ENCODE measurements at places on chromosomes 4 and X. TPM values are rescaled to one million over a fixed set of nuclear protein-coding genes. Genes with fewer than 3 reads are reported as not detected.

DNA sequence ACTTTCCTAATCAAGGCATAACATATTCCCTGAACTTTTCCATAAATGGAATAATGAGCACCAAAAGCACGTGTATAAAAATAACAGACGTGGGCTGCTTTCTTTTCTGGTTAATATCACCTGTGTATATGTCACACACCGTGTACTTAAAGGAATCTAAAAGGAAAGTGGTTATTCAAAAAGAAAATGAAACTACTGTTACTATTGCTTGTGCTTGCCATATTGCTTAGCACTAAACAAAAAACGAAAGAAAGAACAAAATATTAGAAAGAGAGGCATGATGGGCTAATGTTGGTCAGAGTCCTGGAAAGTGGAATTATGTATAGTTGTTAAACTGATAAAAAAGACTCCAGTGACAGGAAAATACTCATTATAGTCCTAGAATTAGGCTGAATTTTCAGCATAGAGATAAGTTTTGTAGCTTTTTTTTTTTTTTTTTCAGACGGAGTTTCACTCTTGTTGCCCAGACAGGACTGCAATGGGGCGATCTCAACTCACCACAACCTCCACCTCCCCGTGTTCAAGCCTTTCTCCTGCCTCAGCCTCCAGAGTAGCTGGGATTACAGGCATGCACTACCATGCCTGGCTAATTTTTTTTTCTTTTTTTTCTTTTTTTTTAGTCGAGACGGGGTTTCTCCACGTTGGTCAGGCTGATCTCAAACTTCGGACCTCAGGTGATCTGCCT lies 123.2 kb downstream of the PABPC4L start:
- H3K4me1 ChIP-seq, result no peaks in the 10 kb centered on the region
- H3K4me3 ChIP-seq, result no peak overlapping the region
- H3K27me3 ChIP-seq, result no peaks in the 10 kb centered on the region
- H3K36me3 ChIP-seq, result no peaks in the 10 kb centered on the region

GRCh38 chrX:130772105-130772775 lies 130.8 kb downstream of the ENOX2 start:
- no peak for DNase-seq
- no peaks in the 10 kb centered on the region for H3K27me3 ChIP-seq
- no peak overlapping the region for H3K4me3 ChIP-seq
- no peaks in the 10 kb centered on the region for H3K4me1 ChIP-seq
- H3K27ac ChIP-seq, result no peak overlapping the region

ZGRF1 gene
- polyA plus RNA-seq, result 7.3 TPM

- no peak for DNase-seq
- no peak overlapping the region for H3K4me3 ChIP-seq
- H3K36me3 ChIP-seq, result no peaks in the 10 kb centered on the region
- no peaks in the 10 kb centered on the region for H3K4me1 ChIP-seq
Measured at GRCh38 chr4:109278594-109279031, 23.8 kb downstream of the COL25A1 start.

- no peaks in the 10 kb centered on the region for H3K27me3 ChIP-seq
- no peak for DNase-seq
- H3K27ac ChIP-seq, result no peak overlapping the region
- no peak overlapping the region for H3K4me3 ChIP-seq
- H3K36me3 ChIP-seq, result no peaks in the 10 kb centered on the region
Measured at GRCh38 chrX:31550158-31550557, 478.3 kb upstream of the FTHL17 start.

GRCh38 chrX:134171661-134172587 lies 65.1 kb upstream of the CCDC160 start:
- no peak overlapping the region for H3K27ac ChIP-seq
- DNase-seq, result no peak
- no peaks in the 10 kb centered on the region for H3K4me1 ChIP-seq
- peaks cover 4% of the 10 kb centered on the region for H3K27me3 ChIP-seq
- peak overlapping the region; percentile 45 for H3K4me3 ChIP-seq

PRDM8 gene
- 3.0 TPM for polyA plus RNA-seq

EGFL6 gene
- polyA plus RNA-seq, result 7.3 TPM

- no peak for DNase-seq
- no peak overlapping the region for H3K4me3 ChIP-seq
- H3K36me3 ChIP-seq, result no peaks in the 10 kb centered on the region
- peaks cover 11% of the 10 kb centered on the region for H3K4me1 ChIP-seq
- H3K27ac ChIP-seq, result no peak overlapping the region
Measured at GRCh38 chrX:42776195-42776594, 1.8 kb downstream of the PPP1R2C start.

GRCh38 chr4:74969507-74970474 lies 36.9 kb downstream of the PARM1 start:
- no peak overlapping the region for H3K4me3 ChIP-seq
- no peaks in the 10 kb centered on the region for H3K27me3 ChIP-seq
- peak overlapping the region; percentile 83 for H3K27ac ChIP-seq
- H3K4me1 ChIP-seq, result peaks cover 23% of the 10 kb centered on the region
- no peaks in the 10 kb centered on the region for H3K36me3 ChIP-seq
- DNase-seq, result peak; percentile 86

TRPC5OS gene
- not detected for polyA plus RNA-seq

GRCh38 chrX:12657881-12658280 lies 133.3 kb upstream of the PRPS2 start:
- DNase-seq, result no peak
- no peaks in the 10 kb centered on the region for H3K27me3 ChIP-seq
- no peak overlapping the region for H3K4me3 ChIP-seq
- no peaks in the 10 kb centered on the region for H3K36me3 ChIP-seq

ATP8A1 gene
- 58.8 TPM for polyA plus RNA-seq

RNF175 gene
- polyA plus RNA-seq, result 1.1 TPM
